ENCODE measurements at places on chromosomes 2 and 18. TPM values are rescaled to one million over a fixed set of nuclear protein-coding genes. Genes with fewer than 3 reads are reported as not detected.

GRCh38 chr2:120969613-120970355, 234.1 kb downstream of the GLI2 start:
- DNase-seq: no peak

GRCh38 chr18:54742120-54742519, 86.2 kb upstream of the RAB27B start:
- DNase-seq: no peak

- DNase-seq: no peak
These were observed 46.3 kb downstream of the ANKMY1 start for GRCh38 chr2:240511351-240512108.

DNA sequence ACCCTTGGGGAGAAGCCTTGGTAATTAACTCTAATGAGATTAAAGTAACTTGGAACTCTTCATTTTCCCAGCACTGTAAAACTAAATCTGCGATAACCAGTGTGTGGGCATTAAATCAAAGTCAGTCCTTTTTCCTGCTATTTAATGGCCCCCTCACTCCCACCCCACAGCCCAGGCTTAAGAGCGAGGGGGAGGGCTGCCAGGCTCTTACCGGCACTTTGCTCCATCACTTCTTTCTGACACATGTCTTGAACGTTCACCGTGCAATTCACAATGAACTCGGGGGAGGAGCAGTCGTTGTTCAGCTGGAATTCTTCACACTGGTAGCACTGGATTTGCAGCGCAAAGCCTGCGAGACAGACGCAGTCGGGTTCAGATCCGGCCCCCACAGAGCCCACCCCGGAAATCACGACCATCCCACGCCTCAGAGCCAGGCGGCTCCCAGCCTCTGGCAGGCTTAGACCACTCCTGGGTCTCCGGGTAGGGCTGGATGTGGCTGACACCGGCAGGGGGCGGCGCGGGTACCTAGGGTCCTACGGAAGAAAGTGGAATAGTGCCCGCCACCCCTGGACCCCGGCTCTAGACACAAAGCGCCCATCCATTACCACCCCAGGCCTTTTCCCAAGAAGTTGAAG, 1.7 kb downstream of the LYPD1 start:
- DNase-seq: no peak

GRCh38 chr2:178865146-178865936, 58.1 kb upstream of the TTN start:
- no peak for DNase-seq

DNA sequence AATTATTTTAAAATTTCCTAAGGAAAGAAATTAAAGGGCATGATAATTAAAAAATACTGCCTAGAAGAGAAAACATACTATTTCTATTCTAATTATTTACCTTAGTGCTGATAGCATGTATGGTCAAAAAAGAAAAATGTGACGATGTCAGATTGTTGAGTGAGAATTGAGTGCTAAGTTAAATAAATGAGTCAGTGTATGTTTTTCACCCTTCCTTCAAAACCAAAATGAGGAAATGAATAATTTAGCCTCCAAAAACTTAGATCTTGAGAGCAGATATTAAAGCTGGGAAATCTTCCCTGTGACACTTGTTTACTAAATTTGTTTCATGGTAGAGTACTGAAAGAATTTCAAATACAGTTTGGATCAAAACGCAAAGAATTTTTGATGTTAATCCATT, 58.6 kb upstream of the NYAP2 start:
- DNase-seq: no peak

GRCh38 chr2:74984947-74985637, 26.6 kb downstream of the POLE4 start:
- no peak for DNase-seq

GRCh38 chr2:88221365-88221942, 51.3 kb downstream of the THNSL2 start:
- no peak for DNase-seq

GRCh38 chr2:119702203-119702917, 23.4 kb downstream of the TMEM177 start:
- no peak for DNase-seq

DNA sequence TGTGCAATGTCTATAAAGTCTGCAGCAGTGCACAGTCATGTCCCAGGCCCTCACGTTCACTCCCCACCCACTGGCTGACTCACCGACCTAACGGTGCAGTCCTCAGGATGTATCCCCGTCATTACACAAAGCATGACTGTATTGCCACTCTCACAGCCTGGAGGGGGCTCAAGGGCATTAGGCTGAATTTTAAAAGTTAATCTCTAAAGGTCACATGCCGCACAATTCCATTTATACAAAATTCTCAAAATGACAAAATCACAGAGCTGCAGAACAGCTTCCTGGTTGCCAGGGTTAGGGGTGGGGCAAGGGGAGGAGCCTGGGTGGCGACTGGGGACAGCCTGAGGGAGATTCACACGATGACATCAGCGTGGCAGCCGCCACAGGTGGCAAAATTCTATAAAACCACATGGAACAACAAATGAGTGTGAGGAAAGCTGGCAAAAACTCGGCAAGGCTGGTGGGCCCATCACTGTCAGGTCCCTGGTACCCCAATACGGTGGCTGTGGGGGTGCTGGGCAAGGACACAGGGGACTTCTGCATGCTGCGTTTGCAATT, 97.6 kb downstream of the NDUFA10 start:
- DNase-seq: peak; percentile 88

DNA sequence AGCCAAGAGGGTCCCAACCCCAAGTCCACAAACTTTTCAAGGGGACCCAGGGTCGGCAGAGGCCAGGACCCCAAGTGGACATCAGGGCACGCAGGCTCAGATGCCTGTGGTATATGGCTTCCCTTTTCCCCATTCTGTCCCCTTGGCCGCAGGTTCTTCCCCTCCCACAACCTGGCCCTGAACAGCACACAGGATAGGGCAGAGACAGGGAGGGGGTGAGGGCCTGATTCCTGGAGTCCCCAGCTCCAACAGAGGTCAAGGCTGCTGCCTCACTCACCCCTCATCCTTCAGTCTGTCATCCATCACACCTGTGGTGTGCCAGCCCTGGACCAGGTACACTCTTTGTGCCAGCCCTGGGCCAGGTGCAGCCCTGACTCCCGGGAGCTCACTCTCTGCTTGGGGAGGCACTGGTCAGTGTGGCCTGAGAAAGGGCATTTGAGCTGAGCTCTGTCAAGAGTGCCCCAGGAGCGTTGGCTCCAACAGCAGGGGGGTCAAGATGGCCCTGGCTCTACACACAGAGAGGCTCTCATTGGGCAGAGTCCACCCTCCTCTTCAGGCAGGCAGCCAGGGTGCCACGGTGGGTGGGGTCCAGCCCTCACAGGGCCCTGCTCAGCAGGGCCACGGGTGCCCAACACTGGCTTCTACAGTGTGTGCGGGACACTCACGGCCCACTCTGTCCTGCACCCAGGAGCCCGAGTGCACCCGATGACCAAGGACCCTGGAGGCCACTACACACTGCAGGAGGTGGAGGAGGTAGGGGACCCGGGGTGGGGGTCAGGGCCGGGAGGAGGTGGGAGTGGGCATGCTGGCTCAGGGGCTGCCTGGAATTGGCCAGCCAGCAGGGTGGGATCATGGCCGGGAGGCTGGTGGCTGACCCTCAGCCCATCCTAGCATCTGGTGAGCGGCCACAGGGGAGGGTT, 1.6 kb downstream of the AGXT start:
- no peak for DNase-seq

DNA sequence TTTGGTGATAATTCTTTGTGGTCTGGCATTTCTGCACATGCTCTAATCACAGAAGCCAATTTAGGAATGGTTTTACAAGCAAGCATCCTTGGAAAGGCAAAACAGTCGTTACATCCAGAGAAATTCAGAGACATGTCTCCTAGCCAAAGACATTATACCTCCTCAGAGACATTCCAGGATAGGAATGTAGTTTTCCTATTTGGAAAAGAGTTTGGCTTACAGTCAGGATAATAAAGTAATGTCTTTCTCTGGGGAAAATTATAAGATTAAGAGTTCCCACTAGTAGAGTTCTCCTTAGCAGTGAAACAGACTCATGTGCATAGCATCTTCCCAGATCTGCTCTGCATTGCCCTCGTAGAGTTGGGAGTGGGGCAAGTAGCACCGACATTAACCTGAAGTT, 753.6 kb upstream of the TMEFF2 start:
- no peak for DNase-seq

- no peak for DNase-seq
These were observed 213.2 kb downstream of the SMAD2 start for GRCh38 chr18:47717257-47717656.

GRCh38 chr2:24083567-24084385, 858 bp downstream of the TP53I3 start:
- DNase-seq: peak; percentile 73

DNA sequence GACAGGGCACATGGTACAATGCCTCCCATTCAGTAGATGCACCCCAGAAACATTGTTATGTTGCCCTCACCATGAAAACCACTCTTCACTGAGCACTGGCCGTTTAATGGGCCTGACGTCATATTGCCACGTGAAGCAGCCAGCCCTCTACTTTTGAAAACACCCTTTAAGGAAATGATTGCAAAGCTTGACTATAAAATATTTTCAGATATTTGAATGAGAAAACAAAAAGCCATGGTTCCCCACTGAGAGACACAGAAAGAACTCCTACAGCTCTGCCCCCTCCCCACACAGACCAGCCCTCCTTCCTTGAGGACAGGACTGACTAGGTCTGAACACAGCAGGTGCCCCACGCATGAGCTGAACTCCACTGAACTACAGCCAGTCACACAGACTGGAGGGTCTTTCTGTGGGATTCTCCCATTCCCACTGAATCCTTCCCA, 349.1 kb downstream of the ANAPC1 start:
- no peak for DNase-seq

DNA sequence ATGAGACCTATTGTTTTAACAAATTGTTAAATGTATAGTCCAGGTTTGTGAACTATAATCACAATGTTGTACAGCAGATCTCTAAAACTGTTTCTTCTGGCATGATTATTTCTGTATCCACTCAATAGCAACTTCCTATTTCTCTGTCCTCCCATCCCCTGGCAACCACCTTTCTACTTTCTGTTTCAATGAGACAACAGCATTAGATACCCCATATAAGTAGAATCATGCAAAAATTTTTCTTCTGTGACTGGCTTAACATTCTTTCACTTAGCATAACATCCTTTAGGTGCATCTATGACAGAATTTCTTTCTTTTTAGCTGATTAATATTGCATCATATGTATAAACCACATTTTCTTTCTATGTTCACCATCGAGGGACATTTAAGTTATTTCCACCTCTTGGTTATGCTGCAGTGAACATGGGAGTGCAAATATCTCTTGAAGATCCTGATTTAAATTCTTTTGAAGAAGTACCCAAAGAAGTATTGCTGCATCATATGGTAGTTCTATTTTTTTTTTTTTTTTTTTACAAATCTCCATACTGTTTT, 713.5 kb downstream of the LRP1B start:
- DNase-seq: no peak

DNA sequence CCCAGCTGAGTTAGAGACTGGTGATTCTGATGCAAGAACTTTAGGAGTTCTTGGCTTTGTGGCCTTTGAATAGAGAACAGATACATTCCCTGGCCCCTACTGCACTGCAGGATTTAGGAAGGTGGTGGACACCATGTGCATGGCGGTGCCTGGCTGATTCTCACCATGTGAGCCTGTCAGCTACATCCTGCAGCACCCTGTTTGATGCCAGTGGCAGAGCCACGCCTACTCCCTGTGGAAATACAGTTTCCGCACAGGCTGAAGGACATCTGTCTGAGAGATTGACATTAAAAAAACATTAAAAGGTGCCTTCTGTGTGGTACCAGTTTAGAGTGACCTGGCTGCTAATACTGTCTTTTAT, 50.0 kb downstream of the KCNE4 start:
- no peak for DNase-seq

DNA sequence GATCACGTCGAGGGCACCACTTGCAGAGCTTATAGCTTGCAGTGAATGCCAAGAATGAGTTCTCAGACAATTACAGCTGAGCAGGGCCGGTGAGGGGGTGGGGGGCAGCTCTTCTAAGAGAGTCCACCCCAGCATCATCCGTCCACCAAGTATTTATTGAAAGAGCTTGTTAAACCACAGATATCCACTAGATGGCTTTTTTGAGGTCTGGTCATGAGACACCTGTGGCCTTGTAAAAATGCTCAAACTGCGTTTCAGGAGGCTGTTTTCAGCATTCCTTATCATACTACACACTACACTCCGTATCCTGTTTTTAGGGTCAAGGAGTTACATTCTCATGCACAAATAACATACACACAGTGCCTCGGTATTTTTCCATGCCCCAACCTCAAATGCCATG, 51.5 kb downstream of the DNAJC10 start:
- no peak for DNase-seq

- no peak for DNase-seq
These were observed 25.7 kb downstream of the TUBB6 start for GRCh38 chr18:12333506-12334290.

GRCh38 chr2:74142340-74142739, 5.4 kb downstream of the BOLA3 start:
- no peak for DNase-seq

DNA sequence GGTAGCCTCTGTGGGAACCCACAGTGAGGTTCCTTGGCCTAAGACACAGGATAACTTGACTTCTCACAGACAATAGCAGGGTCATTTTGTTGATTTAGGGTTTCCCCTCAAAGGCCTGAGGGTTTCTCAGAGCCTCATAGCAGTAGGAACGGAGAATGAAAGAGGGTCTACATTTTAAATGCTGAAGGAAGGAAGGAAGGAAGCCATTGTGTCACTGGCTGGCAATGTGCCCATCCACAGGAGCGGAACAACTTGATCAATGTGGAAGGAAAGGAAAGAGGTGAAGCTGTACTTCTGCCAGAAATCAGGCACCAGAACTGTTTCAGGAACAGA, 5.1 kb downstream of the IL1B start:
- no peak for DNase-seq

- no peak for DNase-seq
These were observed 13.6 kb downstream of the LYPD1 start for GRCh38 chr2:132656266-132656975.

DNA sequence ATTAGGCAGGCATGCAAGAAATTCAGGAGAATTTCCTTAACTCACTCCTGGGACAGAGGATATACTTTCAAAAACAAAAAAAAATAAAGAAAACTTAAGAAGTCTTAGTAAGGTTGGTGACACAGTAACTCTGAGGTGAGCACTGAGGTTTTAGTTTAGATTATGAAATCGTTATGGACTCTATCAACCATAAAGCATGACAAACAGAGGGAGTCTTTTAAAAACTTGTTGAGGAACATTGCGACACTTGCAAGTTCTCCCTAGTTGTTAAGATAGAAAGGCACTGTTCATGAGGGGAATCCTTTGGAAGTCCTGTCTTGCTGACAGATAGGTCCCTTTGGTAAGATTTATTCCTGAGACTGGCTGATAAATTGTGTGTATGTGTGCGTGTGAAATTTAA, 194.3 kb upstream of the ERBB4 start:
- no peak for DNase-seq

FARSB gene
- 55.9 TPM for total RNA-seq

SH2D6 gene
- total RNA-seq: 0.77 TPM

VIT gene
- total RNA-seq: not detected

SEPTIN10 gene
- 0.86 TPM for total RNA-seq

NDUFS1 gene
- 89.3 TPM for total RNA-seq

TXNDC2 gene
- not detected for total RNA-seq

TNFRSF11A gene
- 7.3 TPM for total RNA-seq

WDSUB1 gene
- 6.8 TPM for total RNA-seq

MRPL19 gene
- total RNA-seq: 64.3 TPM

NR4A2 gene
- total RNA-seq: 61.6 TPM

ATRAID gene
- 62.6 TPM for total RNA-seq

Data from activated CD8-positive, alpha-beta T cell treated with anti-CD3 and anti-CD28 coated beads for 36 hours (primary cell).